ENCODE measurements at places on chromosomes 11 and 22.

GRCh38 chr11:119716582-119717498 is 12.2 kb downstream of the NECTIN1 start:
- no peak for DNase-seq

DNA sequence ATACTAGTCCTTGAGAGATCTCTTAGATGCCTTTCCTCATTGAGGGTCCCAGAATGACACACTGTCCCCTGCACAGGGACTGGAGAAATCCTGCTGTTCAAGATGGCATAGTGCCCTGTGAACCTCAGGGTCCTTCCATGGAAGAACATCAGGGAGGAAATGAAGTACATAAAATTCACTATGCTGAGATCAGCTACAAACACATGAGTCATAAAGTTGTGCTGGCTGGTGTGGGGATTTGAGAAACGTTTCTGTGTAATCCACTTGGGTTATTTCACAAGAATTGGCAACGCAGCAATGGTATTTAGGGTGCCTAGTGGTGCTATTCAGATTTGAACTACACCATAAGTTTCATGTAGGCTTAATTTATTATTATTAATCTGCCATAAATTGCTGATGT is 174.4 kb downstream of the MAML2 start:
- peak; percentile 94 for DNase-seq

GRCh38 chr11:6354651-6355485 is 34.6 kb upstream of the CAVIN3 start:
- DNase-seq, result no peak

DNA sequence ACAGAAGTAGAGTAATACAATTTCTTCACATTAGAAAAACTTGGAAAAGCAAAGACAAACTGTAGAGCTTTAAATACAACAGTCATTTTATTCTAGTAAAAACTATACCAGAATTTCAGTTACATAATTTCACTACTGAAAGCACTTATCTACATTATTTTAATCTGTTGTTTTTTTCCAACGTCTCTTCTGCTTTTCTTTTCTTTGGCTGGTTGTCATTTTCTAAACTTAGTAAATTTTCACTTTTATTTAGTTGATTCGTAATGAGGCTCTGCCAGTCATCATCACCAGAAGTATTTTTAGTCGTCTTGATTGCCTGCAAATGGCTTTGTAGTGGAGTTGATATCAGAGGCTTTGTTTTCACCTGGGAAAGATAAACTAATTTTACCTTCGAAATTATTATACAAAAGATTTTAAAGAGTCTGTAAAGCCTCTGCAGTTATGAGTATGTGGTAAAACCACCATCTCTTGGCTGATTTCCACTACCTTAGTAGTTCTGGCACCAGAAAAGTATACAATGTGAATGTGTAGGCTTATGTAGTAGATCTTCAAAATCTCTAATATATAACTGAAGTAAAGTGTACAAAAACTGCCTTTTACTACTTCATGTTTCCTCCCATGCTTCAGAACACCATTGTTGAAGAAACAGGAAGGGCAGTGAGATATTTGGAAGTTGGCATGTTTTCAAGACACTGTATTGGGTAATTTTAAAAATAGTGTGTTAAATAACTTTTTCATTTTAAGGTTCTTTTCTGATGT is 19.2 kb downstream of the EIF3M start:
- DNase-seq, result no peak

GRCh38 chr11:92061456-92062062 is 163.1 kb upstream of the FAT3 start:
- no peak for DNase-seq

DNA sequence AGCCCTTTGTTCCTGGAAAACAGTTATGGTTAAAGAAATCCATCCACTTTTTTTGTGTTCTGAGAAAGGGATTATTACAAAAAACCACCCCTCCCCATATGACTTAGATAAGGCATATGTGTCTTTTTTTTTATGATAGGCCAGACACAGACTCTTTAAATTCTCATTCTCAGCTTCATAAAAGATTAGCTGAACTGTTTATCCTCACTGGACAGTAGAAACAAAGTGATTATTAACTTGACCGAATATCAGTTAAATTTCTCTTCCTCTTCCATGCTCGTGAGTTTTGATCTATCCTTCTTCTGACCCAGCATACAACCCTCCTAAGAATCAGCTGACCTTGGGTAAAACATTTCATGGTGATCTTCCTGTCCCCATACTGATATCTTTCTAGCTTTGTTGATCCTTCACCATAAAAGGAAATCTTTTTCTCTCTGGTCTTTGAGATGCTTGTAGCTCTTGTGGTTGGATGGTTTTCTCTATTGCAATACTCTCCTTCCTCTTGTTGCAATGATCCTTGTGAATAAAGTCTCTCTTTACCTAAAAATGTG is 26.2 kb downstream of the OR2AG2 start:
- no peak for DNase-seq

- no peak for DNase-seq
Observed at GRCh38 chr11:128678024-128678423, 15.8 kb upstream of the FLI1 start.

DNA sequence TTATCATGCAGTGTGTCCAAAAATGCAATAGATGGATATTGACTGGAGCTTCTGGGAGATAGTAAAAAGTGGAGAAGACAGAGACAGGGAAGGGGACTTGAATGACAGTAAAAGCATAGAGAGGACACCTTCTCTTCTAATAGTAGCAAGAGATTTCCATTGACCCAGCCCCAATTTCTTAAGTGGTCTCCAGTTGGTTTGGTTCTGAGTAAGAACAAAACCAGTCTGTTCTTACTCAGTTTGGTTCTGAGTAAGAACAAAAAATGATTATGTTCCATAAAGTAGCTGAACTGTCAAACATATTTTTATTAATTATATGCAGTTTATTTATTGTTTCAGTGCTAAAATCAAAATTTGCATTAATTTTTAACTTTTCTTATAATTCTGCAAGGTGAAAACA is 316.8 kb upstream of the MPPED2 start:
- DNase-seq, result no peak

Measured in A673 (cell line).